Right kidney (tissue), 9 donors: ENCODE measurements at places on chromosomes 4 and X.

GRCh38 chr4:138645289-138645688 lies 370.3 kb upstream of the NOCT start:
- DNase-seq: no peak

DNA sequence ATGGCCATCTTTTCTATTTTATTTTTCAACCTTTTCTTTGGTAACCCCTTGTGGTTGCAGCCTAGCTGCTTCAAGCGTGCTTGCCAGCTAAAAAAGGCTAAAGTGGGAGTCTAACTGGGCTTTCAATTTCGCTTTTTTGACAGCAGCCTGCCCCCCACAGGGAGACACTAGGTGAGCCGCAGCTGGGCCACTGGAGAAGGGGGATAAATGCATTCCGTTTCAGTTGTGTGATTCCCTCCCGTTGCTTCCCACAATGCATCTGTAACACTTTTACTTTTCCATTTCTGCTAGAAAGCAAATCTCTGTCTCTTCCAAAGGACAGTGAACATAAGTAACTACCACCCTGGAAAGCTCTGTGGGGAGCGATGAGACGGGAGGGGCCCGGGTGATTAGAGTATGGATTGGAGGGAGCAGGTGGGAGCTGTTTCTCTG lies 86.3 kb upstream of the RAPGEF2 start:
- DNase-seq: peak; percentile 49

GRCh38 chrX:17397074-17397473 lies 22.1 kb downstream of the NHS start:
- no peak for DNase-seq

GRCh38 chr4:38923746-38924145 lies 56.1 kb downstream of the FAM114A1 start:
- DNase-seq: no peak

GRCh38 chrX:40496728-40497127 lies 84.0 kb upstream of the ATP6AP2 start:
- DNase-seq: no peak

DNA sequence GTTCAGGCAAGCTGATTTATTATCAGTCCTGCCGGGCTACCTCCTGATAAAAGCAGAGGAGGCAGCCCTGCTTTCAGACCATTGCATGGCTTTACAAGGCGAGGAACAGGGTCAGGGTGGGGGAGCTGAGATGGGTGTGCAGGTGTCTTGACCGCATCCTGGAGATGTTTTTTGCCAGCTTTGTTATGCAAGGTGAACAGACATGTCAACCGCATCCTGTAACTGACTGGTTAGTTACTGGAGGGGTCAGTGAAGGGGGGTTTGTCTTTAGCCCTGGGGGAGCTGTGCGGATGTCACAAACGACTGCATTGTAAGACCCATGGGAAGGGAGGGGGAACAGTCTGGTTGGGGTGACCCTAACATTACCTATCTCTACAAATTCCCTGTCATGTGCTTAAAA lies 10.0 kb downstream of the ADAM29 start:
- DNase-seq: no peak

DNA sequence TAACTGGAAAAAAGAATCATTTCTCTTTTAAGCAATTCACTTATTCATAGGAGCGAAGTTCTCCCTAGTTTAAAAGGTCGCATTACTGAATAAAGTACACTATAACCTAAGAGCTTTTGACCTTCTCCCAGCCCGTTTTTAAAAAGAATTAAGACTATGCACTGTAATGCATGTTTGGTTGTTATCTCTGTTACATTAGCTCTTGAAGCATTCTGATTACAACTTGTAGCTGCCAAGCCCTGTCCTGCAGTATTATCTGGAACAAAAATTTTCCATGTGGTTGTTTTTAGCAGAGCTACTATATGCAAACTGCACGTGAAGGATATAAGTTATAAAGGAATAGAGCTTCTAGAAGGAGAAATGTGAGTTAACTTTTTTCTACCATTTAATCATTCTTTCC lies 8.1 kb downstream of the GAB1 start:
- no peak for DNase-seq

- no peak for DNase-seq
These were observed 17.2 kb upstream of the IGFBP7 start for GRCh38 chr4:57127361-57127760.

DNA sequence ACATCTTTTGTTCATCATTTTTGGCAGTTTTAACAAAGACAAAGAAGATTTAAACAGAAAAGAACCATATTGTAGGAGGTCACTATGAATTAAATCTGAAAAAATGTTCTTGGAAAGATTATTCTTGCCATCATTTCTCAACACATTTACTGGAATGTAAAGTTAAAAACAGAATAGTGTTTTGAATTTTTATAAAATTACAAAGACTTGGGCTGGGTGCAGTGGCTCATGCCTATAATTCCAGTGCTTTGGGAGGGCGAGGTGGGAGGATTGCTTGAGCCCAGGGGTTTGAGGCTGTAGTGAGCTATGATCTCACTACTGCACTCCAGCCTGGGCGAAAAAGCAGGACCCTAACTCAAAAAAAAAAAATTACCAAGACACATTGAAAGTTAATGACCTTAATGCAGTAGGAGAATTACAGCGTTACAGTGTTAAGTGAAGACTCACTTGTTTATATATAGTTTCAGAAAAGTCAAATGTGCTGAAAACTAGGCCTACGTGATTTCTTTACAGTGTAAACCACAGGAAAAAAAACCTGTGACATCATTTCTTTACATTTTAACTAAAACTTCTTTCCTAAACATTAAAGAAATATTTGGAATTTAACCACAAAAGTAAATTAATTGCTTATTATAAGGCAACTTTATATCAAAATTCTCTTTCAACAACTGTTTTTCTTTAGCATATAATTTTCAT lies 7.9 kb downstream of the FAM13A start:
- DNase-seq: no peak

DNA sequence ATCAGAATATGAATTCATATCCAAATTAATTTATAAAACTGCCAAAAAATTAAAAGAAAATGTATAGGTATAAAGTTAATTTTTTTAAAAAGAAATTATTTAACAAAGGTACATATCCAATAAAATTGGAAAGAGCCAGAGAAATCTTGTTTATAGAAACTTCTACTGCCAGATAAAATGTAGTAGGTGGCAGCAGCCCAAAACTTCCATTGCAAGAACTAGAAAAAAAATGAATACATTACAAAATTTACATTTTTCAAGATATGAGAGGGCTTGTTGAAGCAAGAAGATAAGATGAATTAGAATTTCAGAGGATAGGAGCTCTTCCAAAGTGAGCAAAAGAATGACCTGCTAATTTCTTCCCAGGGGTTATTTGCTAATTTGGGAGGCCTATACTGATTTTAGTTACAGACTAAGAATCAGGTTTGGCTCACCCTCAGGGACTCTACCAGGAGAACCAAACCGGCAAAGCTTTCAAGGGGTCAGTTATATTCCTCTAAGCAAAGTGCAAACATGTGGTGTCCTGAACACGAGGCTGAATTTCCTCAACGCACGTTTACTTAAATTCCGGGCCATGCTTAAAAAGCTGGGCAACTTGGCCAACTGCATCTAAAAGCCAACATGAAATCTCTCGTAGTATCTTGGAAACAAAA lies 17.5 kb downstream of the ANKRD50 start:
- no peak for DNase-seq
